ENCODE measurements at places on chromosomes 11 and 22. TPM values are rescaled to one million over a fixed set of nuclear protein-coding genes. Genes with fewer than 3 reads are reported as not detected.
A peak's percentile ranks its signal among the peaks of the same experiment; 100 is the strongest.

DNA sequence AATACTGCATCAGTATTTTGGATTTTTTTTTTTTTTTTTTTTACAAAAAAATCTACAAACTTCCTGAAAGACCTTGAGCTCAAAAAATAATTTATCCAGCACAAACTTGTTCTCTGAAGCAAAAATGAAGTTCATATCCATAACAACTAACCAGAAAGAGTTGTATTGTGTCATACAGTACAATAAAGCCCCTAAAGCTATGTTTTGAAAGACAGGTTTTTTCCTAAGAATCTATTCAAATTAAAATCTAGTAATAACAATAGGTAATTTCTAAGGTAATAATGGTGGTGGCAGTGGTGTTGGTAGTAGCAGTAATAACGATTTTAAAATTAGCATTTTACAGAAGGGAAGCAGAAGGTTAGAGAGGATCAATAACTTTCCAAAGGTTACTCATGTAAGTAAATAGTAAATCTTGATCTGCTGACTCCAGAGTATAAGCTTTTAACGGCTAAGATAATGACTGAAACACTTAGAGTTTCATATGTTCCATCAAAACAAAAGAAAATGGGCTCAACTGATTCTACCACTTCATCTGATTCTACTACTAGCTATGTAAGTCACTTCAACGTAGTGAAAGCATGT lies 53.3 kb upstream of the GAB2 start:
- DNase-seq: no peak

GRCh38 chr11:74446532-74446938 lies 20.8 kb downstream of the KCNE3 start:
- no peak for DNase-seq

DNA sequence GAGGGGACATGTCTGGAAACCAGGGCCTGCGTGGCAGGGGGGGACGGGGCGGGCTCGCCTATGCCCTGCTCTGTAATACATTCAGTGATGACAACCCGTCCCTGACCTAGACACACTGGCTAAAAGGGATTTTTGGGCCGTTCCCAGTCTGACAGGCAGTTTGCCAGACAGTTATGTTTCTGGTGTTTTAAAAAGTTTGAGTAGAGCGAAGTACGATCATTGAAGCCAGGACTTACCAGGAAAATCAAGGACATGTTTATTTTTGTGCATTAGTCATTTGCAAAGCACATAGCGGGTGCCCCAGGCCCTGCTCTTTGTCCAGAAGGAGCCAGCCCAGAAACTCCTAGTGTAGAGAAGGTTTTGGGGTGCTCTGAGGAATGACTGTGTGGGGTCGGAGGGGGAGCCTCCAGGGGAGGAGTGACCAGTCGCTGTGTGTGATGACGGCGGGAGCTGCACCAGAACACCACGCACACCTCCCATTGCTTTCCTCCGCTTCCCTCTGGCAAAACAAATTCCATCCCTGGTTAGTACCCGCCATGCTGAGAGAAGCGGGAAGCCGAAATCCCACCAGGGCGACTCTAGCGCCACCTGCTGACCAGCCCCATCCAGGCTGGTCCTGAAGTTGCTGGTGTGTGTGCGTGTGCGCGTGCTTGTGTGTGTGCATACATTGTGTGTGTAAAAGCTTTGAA lies 50.8 kb downstream of the FBLN1 start:
- DNase-seq: peak; percentile 86

- DNase-seq: no peak
These were observed 18.6 kb downstream of the LRRC10B start for GRCh38 chr11:61526956-61527731.

DNA sequence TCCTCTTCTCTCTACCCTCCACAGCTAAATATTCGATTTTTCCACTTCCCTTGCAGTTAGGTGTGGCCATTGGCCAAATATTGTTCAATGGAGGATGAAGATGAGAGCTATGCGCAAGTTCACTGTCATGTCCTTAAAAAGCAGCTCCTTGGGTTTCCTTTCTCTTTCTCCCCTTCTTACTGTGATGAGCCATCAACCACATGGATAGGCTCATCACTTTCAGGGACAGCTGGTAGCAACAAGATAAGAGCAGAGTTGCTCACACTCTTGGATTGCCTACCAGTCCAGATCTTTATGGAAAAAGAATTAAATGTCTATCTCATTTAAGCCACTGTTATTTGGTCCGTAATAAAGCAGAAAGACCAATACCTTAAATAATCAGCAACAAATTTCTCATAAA lies 377.0 kb downstream of the DDX10 start:
- DNase-seq: no peak

DNA sequence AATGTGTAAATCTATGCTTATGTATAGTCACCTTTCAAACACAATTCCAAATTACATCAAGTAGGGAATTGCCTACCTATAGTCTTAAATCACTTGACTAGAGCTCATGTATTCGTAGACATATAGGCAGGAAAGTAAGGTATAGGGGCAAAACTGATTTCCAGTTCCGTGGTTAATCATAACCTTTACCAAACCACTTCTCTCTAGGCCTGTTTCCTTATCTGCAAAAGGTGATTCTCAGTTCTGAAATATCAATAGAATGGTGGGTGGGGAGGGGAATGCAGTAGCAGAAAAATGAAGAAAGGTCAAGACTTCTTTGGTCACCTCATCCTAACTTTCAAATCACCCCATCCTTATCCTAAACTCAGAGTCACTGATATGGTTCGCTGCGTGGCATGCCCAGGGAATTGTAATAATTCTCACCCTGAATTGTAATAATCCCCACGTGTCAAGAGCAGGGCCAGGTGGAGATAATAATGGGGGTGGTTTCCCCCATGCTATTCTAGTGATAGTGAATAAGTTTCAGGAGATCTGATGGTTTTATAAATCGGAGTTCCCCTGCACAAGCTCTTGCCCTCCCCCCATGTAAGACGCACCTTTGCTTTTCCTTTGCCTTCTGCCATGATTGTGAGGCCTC lies 1.9 kb upstream of the ANO5 start:
- DNase-seq: no peak

GRCh38 chr11:45331839-45332238 lies 45.7 kb upstream of the SYT13 start:
- DNase-seq: no peak

DNA sequence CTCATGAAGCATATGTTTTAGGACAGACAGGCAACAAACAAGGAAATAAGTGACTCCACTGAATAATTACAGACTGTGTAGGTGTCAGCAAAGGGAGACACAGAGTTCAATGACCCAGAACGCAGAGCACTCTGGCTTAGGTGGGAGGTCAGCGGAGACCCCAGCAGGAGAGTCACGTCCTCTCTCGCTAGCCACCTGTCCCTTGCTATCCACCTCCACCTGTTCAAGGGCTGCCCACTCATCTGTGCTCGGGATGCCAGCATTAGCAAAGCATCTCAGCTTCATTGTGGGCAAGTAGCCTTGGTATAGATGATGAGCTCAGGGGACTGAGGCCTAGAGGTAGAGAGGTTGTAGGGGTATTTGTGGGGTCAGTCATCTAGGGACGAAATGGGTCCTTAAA lies 21.8 kb upstream of the ATXN10 start:
- DNase-seq: no peak

DNA sequence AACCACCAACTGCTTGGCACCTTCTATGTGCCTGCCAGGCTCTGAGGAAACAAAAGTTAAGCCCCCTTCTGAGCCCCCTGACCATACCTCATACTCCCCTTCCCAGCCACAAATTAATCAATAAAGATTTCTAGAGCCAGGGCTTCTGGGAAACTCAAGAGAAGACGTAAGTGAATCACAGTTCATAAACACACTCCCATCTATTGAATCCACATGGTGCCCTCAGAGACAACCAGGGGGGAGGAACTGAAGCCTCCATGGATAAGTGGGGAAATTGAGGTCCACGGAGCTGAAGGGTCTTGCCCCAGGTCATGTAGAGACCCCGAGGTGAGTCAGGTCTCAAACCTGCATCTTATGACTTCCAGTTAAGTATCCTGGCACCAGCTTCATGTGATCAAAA lies 150.6 kb downstream of the MN1 start:
- no peak for DNase-seq

- DNase-seq: no peak
These were observed 37.9 kb downstream of the TEAD1 start for GRCh38 chr11:12712132-12712531.

DNA sequence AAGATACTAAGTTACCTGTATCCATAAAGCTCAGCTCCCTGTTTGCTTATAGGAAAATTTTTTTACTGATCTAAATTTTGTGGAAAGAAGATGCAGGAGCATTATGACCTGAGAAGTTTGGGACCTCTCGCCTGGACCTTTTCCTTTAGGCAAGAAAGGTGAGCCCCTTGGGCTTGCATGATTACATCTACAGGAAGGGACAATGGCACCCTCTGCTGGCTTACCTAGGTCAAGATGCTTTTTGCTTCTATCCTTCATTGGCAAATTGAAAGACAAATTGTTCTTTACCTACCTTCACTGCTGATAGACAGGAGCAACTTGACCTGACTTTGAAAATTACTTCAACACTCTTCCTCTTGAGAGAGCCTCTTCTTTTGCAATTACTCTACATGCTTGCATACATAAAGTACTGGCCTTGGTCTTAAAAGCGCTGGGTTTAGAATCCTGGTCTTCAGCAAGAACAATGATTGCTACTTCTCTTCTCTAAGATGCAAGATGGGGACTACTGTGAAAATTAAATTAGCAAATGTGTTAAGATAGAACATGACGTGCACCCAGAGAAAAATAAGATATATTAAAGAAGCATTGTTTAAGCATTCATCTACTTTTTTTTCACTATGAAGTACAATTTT lies 147.2 kb downstream of the TRPC6 start:
- no peak for DNase-seq

GRCh38 chr22:44411226-44412135 lies 86.6 kb downstream of the RTL6 start:
- DNase-seq: no peak

DNA sequence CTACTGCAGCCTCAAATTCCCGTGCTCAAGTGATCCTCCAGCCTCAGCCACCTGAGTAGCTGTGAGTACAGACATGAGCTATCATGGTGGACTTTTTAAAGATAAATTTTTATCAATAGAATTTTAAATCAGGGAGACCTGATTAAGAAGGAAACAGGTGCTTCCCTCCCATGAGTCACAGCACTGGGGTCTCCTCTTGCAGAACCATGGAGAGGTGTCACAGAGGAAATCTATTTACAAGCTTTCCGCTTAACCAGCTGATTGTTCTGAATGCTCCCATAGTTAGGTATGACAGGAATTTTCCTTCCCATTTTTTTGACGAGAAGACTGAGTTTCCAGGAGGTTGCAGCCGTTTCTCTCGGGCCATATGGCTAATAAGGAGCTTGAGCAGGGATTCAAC lies 516.1 kb downstream of the MIAT start:
- DNase-seq: no peak

- peak; percentile 59 for DNase-seq
These were observed 3.5 kb downstream of the PLXNB2 start for GRCh38 chr22:50303848-50304527.

GRCh38 chr11:69879729-69880005 lies 60.5 kb upstream of the FGF3 start:
- DNase-seq: no peak

DNA sequence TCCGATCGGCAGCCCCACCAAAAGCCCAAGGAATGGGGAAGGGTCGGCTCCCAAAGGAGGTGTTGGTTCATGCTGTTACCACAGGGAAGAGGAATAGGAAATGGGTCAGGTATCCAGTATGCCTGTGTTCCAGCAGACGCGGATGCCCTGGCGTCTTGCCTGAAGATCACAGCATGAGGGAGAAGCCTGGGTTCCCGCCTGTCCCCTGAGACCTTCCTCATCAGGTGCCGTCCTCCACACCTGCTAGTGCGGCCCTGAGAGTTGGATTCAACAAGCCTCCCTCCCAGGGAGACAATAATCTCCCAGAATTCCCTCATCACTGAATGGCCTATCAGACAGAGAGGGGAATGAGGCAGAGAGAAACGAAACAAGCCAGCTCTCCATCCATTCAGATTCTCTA lies 92.2 kb downstream of the SPATA19 start:
- no peak for DNase-seq

DNA sequence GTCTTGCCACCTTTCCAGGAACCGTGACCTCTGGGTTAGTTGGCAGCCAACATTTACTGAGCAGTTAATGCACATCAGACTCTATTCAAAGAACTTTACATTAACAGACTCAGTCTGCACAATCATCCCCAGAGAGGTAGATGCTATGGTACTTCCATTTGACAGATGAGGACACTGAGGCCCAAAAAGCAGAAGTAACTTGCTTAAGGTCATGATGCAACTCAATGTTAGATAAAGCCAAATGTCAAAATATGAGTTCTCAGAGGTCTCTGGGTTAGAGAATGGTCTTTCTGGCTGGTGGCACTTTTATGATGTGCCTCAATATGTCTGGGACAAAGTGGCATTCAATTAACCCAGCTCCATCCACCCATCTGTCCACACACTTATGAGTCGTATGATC lies 450.0 kb downstream of the MIAT start:
- DNase-seq: no peak

GRCh38 chr11:100753172-100753543 lies 66.1 kb downstream of the ARHGAP42 start:
- no peak for DNase-seq

GRCh38 chr22:45537734-45538181 lies 35.1 kb downstream of the FBLN1 start:
- peak; percentile 55 for DNase-seq

DNA sequence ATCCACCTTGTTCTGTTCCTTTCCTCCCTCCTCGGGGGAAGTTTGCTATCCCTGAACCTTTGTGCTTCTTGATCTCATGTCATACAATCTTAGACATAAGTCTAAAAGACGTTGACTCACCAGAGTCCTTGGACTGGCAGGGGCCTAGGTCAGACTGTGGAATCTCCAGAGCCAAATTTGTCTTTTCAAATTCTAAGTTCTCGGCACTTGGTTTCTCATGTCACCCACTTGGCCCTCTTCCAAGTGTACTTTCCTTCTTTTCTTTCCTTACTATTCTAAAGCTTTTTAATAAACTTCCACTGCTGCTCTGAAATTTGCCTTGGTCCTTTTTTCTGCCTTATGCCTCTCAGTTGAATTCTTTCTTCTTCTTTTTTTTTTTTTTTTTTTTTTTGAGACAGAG lies 30.1 kb upstream of the SMPD1 start:
- no peak for DNase-seq

- DNase-seq: no peak
These were observed 602.1 kb downstream of the SOX6 start for GRCh38 chr11:15754221-15754620.

- no peak for DNase-seq
These were observed 17.4 kb upstream of the NAP1L4 start for GRCh38 chr11:3009481-3009880.

DNA sequence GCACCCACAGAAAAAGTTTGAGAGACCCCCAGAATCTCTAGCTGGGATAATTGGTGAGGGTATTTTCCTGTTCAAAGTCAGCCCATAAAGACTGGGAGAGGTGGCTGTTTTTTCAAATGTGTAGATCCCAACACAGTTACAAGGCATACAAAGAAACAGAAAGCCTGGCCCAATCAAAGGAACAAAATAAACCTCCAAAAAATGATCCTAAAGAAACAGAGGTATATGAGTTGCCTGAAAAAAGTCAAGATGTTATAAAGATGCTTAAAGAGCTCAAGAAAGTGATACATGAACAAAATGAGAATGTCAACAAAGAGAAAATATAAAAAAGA lies 40.2 kb upstream of the MMP12 start:
- no peak for DNase-seq

- no peak for DNase-seq
These were observed 41.5 kb downstream of the DHCR7 start for GRCh38 chr11:71406681-71407080.

PRR5L gene
- total RNA-seq: 2.5 TPM

NAV2 gene
- 5.9 TPM for total RNA-seq

NTM gene
- total RNA-seq: not detected

CARD18 gene
- total RNA-seq: not detected

IGLL1 gene
- not detected for total RNA-seq

SMTNL1 gene
- total RNA-seq: 7.6 TPM

FKBP2 gene
- total RNA-seq: 26.6 TPM

RTN4R gene
- total RNA-seq: 0.83 TPM

ADM2 gene
- total RNA-seq: 0.21 TPM

CASTOR1 gene
- 1.1 TPM for total RNA-seq

TMEM191C gene
- 0.34 TPM for total RNA-seq

Data from psoas muscle (tissue), 8 donors.